ENCODE measurements at places on chromosomes 13 and 19.

DNA sequence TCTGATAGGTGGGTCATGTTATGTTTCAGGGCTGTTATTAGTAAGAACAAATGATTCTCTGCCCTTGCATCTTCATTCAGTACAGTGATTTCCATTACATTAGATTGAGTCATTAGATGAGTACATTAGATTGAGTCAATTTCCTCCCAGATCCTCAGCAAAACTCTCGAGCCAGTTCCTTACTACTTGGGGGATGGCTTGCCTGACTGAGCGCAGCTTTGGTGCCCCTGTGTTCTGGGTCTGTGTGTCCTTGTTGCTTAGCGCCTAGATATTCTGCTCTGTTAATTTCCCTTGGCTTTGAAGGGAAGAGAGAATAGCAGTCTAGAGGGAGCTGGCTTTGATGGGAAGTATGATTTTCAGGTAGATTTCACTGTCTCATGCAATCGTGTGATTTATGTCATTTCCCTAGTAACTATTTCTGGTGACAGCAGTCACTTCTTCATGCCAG lies 19.1 kb upstream of the SCEL start:
- DNase-seq, result no peak

DNA sequence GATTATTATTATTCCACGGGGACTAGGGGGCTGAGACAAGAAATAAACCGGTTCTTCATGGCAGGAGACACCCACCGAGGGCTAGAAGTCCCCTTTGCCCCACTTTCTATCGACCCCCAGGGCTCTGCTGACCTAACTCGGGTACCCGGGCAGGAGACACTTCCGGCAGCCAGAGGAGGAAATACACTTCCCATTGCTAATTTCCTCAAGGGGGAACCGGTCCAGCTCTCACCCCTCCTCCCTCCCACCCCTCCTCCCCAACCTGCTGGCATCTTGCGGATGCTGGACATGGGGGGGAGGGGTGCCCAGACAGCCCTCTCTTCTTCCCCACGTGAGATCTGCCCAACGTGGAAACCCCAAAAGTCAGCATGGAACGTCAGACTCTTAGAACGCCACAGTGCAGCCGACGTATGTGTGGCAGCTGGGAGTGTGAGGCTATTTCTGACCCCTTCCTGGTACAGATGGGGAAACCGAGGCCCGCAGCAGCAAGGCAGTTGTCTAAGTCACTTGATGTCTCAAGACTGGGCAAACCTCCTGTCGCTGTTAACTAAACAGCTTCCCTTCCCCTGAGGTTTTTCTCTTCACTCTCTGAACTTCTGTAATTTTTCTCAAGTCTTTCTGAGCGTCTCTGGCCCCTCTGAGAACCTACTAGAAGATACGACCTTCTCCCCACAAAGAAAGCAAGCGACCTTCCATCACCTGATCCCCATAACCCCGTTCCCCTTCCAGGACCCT lies 3.6 kb downstream of the GPR4 start:
- no peak for DNase-seq

GRCh38 chr13:38671980-38672379 lies 14.9 kb upstream of the FREM2 start:
- no peak for DNase-seq

DNA sequence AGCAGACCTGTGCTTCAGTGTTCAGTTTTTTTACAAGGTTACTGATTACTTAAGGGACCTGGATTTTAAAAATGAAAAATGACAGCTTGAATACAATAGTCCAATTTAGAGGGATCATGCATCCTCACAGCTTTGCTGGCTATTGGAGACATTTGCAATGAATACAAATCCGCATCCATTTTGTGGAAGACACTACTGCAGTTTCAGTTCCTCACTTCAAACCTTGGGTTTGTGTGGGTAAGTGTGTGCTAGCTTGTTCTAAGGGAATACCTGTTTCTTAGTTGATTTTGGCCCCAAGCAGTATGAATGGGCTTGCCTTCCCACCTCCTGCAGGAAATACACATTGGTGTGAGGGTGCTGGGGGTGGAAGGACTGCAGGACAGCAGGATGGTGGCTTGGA lies 222.4 kb downstream of the OLFM4 start:
- no peak for DNase-seq

DNA sequence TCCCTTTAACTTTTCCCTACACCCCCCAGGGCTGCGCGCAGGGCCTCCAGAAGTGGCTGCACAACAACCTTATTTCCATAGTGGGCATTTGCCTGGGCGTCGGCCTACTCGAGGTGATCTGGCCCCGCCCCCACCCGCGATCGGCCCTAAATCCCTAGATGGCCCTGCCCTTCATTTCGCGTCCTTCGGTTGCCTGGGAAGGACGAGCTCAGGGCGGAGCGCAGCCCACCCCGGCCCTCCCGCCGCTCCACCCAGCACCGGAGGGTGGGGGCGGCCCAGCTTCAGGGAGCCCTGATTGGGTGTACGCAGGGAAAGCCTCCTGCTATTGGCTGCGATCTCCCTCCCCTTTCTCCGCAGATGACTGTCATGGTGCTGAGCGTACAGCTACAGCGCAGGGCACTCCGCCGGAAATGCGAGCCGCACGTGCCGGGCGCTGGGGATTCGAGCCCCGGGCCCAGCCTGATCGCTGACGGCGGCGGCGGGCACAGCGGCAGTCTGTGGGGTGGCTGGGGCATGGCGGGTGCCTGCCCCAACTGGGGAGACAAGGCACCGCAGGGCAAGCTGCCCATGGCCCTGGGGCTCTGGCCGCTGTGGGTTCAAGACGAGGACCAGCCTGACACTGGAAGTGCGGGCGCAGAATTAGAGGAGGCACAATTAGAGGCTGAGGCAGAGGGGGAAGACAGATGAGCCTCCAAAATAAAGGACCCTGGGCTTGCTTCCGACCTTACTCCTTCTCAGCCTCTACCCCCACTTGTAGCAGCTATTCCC lies 4.3 kb downstream of the CD37 start:
- no peak for DNase-seq

DNA sequence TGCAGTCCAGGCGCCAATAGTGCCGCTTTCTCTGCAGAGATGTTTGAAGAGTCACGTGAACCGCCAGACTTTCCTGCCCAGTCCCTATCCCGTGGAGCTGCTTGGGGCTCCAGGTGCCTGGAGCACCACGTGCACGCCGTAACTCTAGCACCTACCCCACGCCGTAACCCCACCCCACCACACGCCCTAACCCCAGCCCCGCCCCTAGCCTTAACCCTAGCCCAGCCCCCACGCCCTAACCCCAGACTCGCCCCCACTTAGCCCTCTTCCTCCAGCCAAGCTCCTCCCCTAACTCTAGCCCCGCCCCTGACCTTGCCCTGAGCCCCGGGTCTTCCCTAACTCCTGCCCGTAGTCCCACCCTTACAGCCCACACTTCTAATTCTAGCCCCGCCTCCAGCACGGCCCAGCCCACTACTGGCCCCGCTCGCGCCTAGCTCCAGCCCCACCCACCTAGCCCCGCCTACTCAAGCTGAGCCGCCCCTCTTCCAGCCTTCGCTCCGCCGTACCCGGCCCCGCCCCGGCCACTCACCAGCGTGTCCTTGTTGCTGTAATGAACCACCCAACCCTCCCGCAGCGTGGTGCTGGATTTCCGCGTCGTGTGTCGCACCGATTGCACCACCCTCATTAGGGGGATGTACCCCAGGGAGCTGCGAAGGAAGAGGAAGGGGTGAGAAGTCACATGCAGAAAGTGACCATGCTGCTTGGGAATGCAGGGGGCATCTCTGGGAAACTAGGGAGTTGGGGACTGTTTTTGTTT lies 19.5 kb downstream of the PRKD2 start:
- no peak for DNase-seq

DNA sequence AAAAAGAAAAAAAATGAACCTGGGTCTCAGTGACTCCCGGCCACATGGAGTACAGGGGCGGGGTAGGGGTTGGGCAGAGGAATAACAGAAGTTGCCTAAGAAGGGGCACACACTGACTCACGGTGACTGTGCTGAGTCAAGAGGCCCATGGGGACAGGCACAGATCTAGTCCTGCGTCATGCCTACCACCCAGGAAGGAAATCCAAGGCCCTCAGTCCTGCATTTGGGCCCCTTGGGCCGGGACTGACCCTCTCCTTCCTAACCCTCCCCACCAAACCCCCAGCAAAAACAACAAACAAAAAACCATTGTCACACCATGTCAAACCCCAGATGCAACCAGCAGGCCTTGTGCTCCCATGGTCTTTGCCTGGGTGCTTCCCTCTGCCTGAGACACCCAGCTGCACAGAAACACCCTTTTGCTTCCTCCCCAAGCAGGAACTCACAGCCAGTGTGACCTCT lies 9.6 kb upstream of the NOTCH3 start:
- DNase-seq, result no peak

DNA sequence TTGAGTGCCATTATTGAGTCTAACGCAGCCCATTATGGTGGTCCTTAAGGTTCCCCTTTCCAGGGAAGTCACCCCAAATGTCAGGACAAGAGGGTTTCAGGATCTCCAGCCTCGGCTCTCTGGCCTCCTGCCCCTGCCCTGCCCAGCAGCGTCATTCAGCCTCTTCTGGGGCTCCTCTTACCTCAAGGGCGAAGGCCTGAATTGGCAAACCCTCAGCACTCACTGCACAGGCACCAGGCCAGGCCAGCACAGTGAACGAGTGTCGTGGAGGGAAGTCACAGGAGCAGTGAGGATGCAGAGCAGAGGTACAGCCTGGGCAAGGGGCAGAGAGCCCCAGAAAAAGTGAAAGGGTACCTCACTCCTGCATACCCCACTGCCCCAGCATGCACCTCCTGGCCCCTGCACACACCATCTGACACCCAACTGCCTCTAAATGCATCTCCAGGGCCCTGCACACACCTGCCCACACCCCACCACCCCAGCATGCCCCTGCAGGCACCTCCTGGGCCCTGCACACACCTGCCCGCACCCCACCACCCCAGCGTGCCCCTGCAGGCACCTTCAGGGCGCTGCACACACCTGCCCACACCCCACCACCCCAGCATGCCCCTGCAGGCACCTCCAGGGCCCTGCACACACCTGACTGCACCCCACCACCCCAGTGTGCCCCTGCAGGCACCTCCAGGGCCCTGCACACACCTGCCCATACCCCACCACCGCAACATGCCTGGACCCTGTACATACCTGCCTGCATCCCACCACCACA lies 19.8 kb downstream of the SLC25A42 start:
- no peak for DNase-seq

GRCh38 chr19:46144756-46145155 lies 3.3 kb upstream of the IGFL2 start:
- no peak for DNase-seq

- no peak for DNase-seq
Observed at GRCh38 chr13:41854758-41855157, 106.2 kb downstream of the VWA8 start.

GRCh38 chr13:113926951-113927660 lies 46.8 kb downstream of the C13orf46 start:
- DNase-seq, result no peak

GRCh38 chr13:111589992-111590391 lies 269.6 kb downstream of the TEX29 start:
- DNase-seq, result no peak

- DNase-seq, result no peak
Observed at GRCh38 chr13:57582032-57582431, 49.5 kb upstream of the PCDH17 start.

- peak; percentile 51 for DNase-seq
Observed at GRCh38 chr19:16417660-16418596, 53.8 kb downstream of the EPS15L1 start.

GRCh38 chr19:52270266-52270885 lies 989 bp downstream of the ZNF766 start:
- no peak for DNase-seq

- DNase-seq, result no peak
Observed at GRCh38 chr19:20925481-20925880, 2.4 kb downstream of the ZNF85 start.

GRCh38 chr19:5228932-5229777 lies 111.5 kb downstream of the PTPRS start:
- DNase-seq, result no peak

- DNase-seq, result no peak
Observed at GRCh38 chr13:102667023-102667422, 27.8 kb downstream of the METTL21C start.

DNA sequence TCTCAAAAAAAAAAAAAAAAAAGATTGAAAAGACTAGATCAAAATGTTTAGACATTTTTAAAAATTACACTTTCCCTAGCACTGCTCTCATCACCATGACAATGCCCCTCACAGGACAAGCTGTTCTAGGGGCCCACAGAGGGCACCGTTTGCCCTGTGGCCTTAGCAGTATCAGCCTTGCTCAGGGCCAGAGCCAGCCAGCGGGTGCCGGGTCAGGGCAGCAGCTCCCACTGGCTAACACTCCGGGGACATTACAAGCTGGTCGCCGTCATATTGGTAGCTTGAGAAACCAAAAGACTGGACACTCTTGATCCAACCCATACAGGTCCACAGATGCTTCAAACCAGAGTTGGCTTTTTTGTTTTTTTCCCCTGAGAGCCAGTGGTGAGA lies 18.0 kb downstream of the CAPN12 start:
- DNase-seq, result no peak

DNA sequence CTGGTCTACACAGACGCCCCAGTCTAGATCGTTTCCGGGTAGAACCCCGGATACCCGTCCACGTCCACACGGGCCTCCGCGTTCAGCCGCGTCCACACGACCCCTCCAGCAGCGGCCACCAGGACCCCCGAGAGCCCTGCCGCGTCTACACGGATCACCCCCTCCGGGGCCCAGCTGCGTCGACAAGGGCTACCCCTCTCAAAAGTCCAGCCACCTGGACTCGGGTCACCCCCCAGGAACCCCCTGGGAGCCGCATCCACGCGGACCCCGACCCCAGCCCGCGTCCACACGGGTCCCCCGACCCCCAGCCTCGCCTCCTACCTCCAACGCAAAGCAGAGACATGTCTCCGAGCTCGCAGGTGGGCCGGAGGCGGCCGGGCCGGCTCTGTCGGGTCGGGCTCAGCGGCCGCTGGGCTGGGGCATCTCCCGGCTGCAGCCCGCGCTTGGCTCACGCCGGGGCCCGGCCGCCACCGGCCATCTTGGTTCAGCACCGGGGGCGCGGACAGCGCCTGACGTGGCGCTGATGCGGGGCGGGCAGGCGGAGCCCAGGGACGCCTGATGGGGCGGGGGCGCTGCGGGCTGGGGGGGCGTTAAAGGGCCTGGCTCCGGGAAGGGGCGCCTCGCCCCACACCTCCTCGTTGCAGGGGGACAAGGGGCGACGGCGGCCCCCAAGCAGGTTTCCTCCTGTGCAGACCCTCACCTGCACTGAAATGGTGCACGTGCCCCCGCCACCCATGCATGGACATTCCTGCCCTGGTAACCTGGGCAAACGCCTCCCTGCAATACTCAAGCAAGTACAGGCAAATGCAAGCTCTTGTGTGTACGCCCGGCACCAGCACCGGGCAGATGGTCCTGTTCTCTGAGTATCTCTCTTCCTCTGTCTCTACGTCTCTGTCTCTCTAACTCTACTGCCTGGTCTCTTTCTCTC lies at the start of gene UNC13A:
Gene UNC13A, minus strand, starts transcription at position 498 of the 928 bp plus-strand sequence. Its CDS starts 155 bp downstream, at position 343.
- DNase-seq, result peak; percentile 27

Measured in stimulated activated CD4-positive, alpha-beta T cell treated with anti-CD3 and anti-CD28 coated beads, Interleukin-1b, Interleukin-23, amount 100 ng/mL, for 1 hour (primary cell).